ENCODE measurements at places on chromosomes 7 and 10.

GRCh38 chr7:137933270-137934017 is 68.4 kb downstream of the CREB3L2 start:
- DNase-seq = no peak

DNA sequence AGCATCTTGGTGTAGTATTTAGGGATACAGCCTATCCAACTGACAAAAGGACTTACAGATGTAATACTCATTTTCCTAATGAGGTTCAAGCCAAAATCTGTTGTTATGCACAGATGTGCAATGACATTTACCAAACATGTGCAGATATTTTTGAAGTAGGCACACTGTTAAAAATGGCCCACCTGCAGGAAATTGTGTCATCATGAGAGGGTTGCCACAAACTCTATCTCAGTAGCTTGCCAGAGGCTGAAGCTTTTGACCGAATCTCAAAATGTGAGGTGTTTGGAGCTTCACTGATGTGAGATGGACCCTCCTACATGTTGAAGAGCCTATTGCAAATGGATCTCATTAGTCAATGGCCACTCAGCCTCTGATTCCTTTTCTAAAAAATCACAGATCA is 89.7 kb upstream of the CSTF2T start:
- DNase-seq = no peak

DNA sequence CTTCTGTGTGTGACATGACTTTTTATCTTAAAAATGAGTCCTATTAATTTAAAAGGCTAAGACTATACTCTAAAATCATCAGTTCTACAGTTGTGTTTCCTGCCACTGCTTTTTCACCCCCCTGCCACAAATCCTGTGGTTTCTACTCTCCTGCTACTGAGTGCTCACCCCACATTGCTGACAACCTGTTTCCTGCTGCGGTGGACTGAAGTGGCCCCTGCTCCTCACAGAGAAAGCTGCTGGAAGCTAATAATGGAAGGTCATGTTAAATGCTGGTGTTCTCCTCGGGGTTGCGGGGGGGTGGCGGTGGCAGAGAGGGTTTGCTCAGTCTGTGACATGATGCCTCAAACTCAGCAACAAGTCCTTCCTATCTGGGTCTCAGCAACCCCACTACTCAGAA is 113.2 kb upstream of the INHBA start:
- DNase-seq = no peak

DNA sequence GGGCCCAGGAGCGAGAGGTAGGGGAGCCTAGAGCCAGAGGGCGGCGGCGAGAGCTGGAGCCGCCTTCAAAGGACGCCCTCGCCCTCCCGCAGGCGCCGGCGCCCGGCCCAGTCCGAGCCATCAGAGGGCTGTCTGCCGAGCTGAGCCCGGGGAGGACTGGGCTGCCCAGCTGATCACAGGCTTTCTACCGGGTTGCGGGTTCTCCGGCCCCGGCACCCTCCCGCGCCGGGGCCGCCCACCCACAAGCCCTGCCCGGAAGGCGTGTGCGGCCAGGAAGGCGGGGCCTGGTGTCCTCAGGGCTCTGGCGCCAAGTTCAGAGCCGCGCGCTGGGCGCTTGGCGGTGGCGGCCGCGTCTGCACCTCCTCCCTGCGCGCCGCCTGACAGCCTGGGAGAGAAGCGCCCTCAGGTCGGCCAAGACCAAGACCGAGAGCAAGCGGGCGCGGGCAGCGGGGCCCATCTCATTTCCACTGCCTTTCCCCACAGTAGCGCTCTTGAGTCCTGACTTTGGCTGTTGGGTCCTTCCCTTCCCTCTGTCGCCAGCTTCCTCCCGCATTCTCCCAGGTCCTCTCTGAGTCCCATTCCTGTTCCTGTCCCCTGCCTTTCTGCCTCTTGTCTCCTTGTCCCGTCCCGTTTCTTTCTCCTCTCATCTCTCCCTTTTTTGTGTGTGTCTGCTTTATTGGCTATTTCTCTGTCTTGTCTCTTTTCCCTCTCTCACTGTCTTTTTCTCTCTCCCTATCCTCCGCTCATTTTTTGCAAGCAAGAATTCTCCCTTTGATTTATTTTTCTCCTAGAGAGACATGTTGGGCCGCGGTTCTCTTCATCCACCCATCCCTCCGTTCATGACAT is 60.6 kb upstream of the MSMB start:
- DNase-seq = no peak

- no peak for DNase-seq
Measured at GRCh38 chr10:59285073-59285472, 77.3 kb downstream of the FAM13C start.

DNA sequence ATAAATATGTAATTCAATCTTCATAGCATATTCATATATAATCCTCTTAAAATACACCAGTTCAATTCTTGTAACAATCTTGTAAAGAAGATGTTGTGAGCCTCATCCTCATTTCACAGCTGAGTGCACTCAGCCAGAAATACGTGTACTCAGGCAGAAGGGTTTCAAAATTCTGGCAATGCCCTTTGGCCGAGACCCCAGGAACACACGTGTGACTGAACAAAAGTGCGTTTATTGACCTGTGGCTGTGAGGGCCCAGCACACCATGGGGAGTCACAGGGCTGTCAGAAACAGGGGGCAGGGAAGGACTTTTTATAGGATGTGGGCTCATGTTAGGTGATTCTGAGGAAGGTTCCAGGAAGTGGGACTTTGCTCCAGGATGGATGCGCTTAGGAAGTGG is 21.5 kb downstream of the GIMAP8 start:
- DNase-seq = no peak

DNA sequence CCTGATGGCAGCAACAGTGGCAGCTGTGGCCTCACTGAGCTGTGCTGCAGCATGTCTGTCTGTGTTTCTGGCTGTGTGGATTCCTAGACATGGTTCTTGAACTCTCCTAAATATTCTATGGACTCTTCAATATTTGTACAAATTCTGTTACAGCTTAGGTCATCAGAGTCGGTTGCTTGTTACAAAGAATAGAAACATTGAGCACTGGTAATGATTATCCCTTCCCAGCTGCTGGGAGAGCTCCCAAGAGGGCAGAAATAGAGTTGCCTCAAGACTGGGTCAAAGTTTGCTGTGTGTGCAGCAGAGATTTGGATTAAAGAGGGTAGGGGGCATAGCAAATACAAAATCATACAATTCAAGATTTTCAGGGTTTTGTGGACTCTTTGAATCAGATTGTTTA is 337.1 kb upstream of the AKR1E2 start:
- DNase-seq = no peak

GRCh38 chr7:20358762-20359282 is 28.1 kb downstream of the ITGB8 start:
- no peak for DNase-seq

- DNase-seq = no peak
Measured at GRCh38 chr10:84293574-84294016, 34.8 kb upstream of the CCSER2 start.

- DNase-seq = no peak
Measured at GRCh38 chr10:103770139-103770538, 85.2 kb downstream of the SH3PXD2A start.

DNA sequence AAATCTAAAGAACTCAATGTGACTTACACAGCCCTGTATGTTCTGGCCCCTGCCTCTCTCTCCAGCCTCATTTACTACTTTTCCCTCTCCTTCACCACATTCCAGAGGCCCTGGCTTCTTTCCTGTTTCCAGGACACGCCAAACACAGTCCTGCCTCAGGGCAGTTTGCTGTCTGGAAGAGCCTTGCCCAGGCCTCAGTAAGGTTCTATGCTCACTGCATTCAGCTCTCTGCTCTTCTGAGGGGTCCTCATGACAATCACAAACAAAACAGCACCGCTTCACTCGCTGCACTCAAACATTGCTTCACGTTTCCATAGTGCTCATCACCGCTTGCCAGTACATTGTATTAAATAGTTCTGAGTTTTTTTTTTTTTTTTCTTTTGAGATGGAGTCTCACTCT is 35.1 kb upstream of the GARS1 start:
- peak; percentile 72 for DNase-seq
